ENCODE measurements at places on chromosomes 2 and 18. TPM values are rescaled to one million over a fixed set of nuclear protein-coding genes. Genes with fewer than 3 reads are reported as not detected.

The SERPINB13 gene
- 0.04 TPM for polyA plus RNA-seq

The RGPD3 gene
- polyA plus RNA-seq = 0.07 TPM

The TRIP12 gene
- polyA plus RNA-seq = 25.3 TPM

GRCh38 chr2:16279201-16279570, 338.8 kb downstream of the MYCN start:
- no peak for DNase-seq
- H3K27me3 ChIP-seq = no peaks in the 10 kb centered on the region
- H3K36me3 ChIP-seq = no peaks in the 10 kb centered on the region
- no peaks in the 10 kb centered on the region for H3K4me1 ChIP-seq
- no peak overlapping the region for H3K4me3 ChIP-seq

The IL1RN gene
- polyA plus RNA-seq = 0.22 TPM

The SEMA4F gene
- 1.1 TPM for polyA plus RNA-seq

The GAREM1 gene
- polyA plus RNA-seq = 4.3 TPM

GRCh38 chr2:77962943-77963342, 440.8 kb upstream of the LRRTM4 start:
- H3K27ac ChIP-seq = no peak overlapping the region
- H3K27me3 ChIP-seq = no peaks in the 10 kb centered on the region
- H3K4me3 ChIP-seq = no peak overlapping the region
- H3K36me3 ChIP-seq = no peaks in the 10 kb centered on the region

The SCG2 gene
- polyA plus RNA-seq = 0.04 TPM

The CLHC1 gene
- polyA plus RNA-seq = 1.7 TPM

DNA sequence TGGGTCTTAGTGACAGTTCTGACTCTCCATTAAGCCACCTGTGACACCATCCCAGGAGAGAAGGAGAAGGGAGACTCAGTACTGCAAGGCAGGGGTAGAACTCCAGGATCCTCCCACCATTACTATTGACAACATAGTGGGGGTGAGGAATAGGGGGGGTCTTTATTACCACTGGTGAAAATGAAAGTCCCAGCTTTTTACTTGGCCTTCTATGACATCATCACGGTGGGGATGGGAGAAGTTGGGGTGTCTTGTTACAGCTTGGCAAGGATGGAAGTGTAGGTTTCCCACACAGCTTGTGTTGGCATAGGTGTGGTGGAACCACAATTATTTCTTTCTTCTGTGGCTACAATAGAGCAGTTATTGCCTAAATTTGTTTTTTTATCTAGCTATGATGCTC, 203.9 kb upstream of the DTNA start:
- peaks cover 11% of the 10 kb centered on the region for H3K4me1 ChIP-seq
- no peaks in the 10 kb centered on the region for H3K36me3 ChIP-seq
- no peaks in the 10 kb centered on the region for H3K27me3 ChIP-seq
- H3K4me3 ChIP-seq = no peak overlapping the region

- no peaks in the 10 kb centered on the region for H3K4me1 ChIP-seq
- H3K36me3 ChIP-seq = no peaks in the 10 kb centered on the region
- H3K27me3 ChIP-seq = peaks cover 92% of the 10 kb centered on the region
- no peak for DNase-seq
- H3K27ac ChIP-seq = no peak overlapping the region
Measured at GRCh38 chr2:240051697-240052096, 1.6 kb downstream of the OR6B3 start.

The FSIP2 gene
- 0.01 TPM for polyA plus RNA-seq

GRCh38 chr2:142722086-142722485, 155.4 kb upstream of the KYNU start:
- H3K36me3 ChIP-seq = no peaks in the 10 kb centered on the region
- H3K27me3 ChIP-seq = no peaks in the 10 kb centered on the region
- no peak for DNase-seq
- no peak overlapping the region for H3K27ac ChIP-seq
- no peak overlapping the region for H3K4me3 ChIP-seq
- H3K4me1 ChIP-seq = no peaks in the 10 kb centered on the region

The NPPC gene
- 4.3 TPM for polyA plus RNA-seq

- no peaks in the 10 kb centered on the region for H3K27me3 ChIP-seq
- DNase-seq = no peak
Measured at GRCh38 chr2:53174539-53174938, 593.1 kb upstream of the CHAC2 start.

DNA sequence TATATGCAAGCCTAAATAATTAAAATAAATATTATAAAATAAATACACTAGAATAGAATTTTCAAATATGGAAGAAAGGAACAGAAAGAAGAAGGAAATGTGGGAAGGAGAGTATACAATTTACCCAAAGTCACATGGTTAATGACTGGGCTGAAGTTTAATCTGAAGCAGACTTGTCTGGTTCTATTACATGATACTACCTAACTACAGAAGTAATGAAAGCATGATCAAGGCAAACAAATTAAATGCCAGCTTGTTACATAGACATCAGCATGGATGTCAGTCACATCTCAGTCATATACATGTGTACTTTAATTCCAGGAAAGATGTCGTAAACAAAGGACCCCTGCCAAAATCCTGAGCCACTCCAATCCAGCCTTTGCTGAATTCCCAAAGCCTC, 1060.8 kb downstream of the CNTNAP5 start:
- no peak overlapping the region for H3K27ac ChIP-seq
- no peak for DNase-seq
- H3K27me3 ChIP-seq = no peaks in the 10 kb centered on the region
- no peaks in the 10 kb centered on the region for H3K36me3 ChIP-seq

The PLEKHA3 gene
- polyA plus RNA-seq = 2.5 TPM

DNA sequence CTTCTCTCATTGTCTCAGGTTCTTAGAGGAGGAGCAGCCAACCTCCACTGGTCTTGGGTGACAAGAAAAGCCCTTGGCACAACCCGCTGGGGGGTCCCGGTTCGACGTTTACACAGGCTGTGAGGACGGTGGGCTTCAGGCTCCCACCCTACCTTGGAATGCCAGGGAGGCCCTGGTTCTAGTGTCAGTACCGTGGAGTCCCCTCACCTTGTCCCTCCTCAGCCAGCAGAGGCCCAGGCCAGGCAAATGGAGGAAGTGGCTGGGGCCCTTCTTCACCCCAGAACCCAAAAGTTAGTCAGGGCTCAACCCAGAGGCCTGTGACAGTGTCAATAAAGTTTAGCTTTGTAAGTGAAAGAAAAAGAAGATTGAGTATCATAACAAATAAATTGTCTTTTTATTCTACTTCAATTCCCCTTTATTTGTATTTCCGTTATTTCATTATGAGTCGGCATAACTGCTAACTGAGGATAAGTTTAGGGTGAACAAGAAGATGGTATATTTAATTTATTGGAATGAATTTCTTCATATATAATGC, 62.6 kb upstream of the ZSWIM2 start:
- H3K27ac ChIP-seq = no peak overlapping the region
- H3K4me1 ChIP-seq = peaks cover 8% of the 10 kb centered on the region
- H3K27me3 ChIP-seq = no peaks in the 10 kb centered on the region
- no peaks in the 10 kb centered on the region for H3K36me3 ChIP-seq
- H3K4me3 ChIP-seq = no peak overlapping the region
- DNase-seq = no peak

- no peaks in the 10 kb centered on the region for H3K27me3 ChIP-seq
- DNase-seq = peak; percentile 15
- no peak overlapping the region for H3K27ac ChIP-seq
- H3K4me1 ChIP-seq = peaks cover 24% of the 10 kb centered on the region
- no peaks in the 10 kb centered on the region for H3K36me3 ChIP-seq
Measured at GRCh38 chr2:42722320-42723190, 41.4 kb downstream of the OXER1 start.

The SLC23A3 gene
- 1.8 TPM for polyA plus RNA-seq

DNA sequence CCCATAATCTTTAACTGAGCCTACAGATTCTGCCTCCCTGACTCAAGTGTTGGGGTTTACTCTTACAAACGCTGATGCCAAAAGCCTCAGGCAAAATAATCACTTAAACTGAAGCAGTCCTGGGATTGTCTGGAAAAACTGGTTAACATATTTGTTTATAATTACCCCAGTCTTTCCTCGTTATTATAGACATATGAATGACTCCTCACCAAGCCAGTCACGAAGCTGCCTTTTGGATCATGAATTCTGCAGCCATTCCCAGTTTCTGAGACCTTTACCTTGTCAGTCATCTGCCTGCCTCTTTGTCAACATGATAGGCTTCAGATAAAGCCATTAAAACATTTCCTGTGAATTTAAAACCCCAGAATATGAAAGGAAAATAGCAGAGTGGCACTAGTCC, 46.4 kb downstream of the MREG start:
- DNase-seq = no peak
- H3K4me1 ChIP-seq = no peaks in the 10 kb centered on the region
- no peak overlapping the region for H3K4me3 ChIP-seq
- no peak overlapping the region for H3K27ac ChIP-seq
- H3K36me3 ChIP-seq = no peaks in the 10 kb centered on the region

The ZNF396 gene
- polyA plus RNA-seq = 0.52 TPM

The TUBA3D gene
- polyA plus RNA-seq = 92.5 TPM

Data from heart right ventricle (tissue), 16 donors.